CD4-positive, alpha-beta T cell treated with Interleukin-2 at 100 ng/mL for 4 hours (primary cell): ENCODE measurements at places on chromosomes 6 and 20.
A peak's percentile ranks its signal among the peaks of the same experiment; 100 is the strongest.

DNA sequence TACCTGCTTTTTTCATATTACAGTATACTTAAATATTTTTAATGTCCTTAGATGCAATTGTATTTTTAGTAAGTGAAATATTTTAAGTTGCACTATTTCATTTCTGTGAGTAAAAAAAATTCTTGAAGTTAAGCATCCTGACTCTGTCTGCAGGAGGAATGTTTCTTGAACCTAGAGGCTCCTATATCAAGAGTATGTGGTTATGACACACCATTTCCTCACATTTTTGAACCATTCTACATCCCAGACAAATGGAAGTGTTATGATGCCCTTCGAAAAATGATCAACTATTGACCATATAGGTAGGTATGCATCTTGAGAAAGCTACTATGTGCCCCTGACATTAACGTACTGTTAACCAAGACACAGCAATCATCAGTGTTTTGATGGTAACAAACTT lies 237.0 kb downstream of the BCKDHB start:
- DNase-seq, result no peak

DNA sequence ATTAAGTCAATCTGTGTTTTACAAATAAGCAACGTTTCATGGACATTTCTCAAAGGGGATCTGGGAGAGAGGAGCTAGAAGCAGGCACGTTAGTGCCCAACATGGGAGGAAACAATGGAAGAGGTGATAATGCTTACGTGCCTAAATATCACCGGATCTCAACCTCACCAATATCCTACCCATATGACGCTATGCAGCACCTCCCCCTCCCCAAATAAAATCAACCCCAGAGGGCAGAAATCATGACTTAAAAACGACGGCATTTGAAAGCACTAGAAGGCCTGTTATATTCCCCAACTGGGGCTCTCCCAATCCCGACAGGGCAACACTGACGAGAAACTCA lies 425 bp downstream of the HBS1L start:
- DNase-seq, result no peak

GRCh38 chr20:25071734-25072133 lies 10.2 kb downstream of the VSX1 start:
- no peak for DNase-seq

DNA sequence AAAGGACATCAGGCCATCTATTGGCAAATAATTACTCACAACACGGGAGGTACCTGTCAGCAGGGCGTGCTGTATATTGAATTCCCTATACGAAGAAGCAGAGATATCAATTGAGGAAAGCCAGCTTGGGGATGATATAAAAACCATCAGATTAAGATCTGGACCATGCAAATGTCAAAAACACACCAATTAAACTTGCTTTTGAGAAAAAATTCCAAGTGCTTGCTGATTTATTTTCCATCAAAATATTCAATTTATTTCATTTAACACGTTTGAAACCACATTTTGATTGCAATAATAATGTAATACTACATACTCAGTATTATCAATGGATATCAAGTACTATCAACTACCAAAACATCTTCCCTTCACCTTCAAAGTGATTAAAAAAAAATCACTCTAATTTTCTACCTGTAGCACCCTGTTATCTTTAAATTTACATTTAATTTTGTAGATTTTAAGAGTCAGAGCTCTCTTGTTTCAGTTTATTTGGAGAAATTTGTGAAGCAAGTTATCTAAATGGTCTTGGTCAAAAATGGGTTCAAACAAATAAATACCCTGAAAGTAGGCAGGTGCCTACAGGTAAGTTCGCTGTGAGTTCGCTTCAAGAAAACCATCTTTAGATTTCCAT lies 6.8 kb upstream of the TBX18 start:
- no peak for DNase-seq

GRCh38 chr20:50369225-50370035 lies 140.8 kb upstream of the PTPN1 start:
- no peak for DNase-seq

DNA sequence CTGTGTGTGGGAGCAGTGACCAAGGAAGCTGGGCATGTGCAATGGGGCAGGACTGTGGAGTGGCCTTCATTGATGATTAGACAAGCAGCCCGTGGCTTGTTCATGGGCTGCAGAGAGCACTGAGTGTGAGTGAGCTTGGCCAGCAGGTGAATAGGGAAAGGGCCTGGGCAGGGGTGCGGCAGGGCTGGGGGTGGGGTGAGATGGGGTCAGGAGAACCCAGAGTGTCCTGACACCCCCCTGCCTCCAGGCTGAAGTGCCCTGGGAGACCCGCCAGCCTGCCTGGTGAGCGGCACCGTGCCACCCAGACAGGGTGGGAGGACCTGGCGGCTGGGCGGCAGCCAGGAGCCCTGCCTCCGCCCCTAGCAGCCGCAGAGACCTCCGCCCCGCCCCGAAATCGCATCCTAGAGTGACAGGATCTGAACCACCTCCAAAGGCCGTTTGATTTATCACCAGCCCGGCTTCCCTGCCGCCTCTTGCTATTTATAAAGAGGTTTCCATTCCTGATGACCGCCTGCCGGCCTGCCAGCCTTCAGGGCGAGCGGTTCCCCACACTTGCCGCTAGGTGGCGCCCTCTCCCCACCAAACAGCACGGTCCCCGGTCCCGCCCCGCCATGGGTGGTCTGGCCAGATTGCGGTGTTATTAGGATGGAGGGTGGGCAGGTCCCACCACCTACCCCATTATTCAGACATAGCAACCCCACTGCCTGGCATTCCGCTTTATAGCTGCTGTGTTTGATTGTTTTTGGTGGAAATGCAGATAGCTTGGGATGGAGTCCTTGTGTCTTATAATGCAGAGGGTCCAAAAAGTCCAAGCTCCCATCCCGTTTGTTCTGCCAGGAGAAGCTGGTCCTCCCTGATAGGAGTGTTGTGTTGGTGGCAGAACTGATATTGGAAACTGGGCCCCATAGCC lies 3.5 kb downstream of the MYLK2 start:
- peak; percentile 66 for DNase-seq

GRCh38 chr6:159983641-159984080 lies 14.8 kb downstream of the IGF2R start:
- DNase-seq, result no peak

- no peak for DNase-seq
Observed at GRCh38 chr20:5550733-5551529, 199.3 kb upstream of the SHLD1 start.

DNA sequence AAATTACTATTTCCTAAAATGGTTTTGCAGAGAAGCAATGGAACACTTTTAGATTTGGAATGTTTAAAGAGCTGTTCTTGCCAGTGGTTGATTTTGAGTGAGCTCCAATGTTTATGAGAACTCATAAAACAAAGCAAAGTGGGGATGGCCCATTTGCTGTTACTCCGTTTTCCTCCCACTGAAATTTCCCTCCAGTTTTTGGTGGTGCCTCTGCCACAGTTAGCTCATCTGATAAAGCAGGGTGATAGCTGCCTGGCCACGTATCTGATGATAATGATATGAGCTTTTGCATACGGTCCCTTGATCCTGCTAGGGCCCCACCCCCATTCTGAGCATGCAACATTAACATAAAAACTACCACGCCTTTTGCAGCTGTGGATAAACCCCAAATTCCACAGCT lies 10.4 kb downstream of the CD83 start:
- DNase-seq, result no peak

DNA sequence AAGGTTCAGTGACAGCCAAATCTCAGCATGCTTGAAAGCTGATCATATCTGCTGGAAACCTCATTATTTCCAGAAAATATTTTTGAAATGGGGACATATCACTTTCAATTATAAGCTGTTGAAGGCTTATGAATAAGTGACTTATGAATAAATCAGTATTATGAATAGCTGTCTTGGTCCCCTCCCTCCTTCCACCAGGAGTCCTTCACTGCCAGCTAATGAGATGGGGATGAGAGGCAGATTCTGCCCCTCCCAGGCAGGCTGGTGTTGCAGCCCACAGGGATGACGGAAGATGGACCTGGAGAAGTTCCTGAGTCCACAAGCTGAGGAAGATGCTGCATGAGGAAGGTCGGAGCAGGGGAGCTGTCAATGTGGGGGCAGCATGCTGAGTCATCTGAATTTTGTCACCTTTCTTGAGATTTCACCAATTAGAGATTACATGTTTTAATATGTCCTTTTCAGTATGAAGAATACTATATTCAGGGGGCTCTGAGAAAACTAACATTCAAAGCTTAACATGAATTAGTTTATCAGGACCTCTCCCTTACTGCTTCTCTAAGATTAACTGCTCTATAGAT lies 112.2 kb downstream of the DTNBP1 start:
- DNase-seq, result no peak

DNA sequence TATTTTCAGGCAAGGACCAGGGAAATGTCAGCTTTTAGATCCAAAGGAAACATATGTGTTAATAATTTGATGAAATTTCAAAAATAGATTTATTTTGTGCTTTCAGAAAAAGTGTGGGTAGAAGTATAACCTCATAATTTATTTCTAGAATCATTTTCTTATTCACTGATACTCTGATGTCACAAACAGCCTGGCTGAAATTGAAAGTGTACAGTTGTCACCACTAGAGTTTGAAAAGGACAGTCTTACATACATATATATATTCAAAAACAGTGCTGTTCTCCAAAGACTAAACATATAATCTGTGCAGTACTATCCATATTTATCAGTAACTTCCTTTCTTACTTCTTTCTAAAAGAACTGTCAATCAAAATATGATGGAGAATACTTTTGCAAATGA lies 254.4 kb upstream of the KCNQ5 start:
- no peak for DNase-seq

DNA sequence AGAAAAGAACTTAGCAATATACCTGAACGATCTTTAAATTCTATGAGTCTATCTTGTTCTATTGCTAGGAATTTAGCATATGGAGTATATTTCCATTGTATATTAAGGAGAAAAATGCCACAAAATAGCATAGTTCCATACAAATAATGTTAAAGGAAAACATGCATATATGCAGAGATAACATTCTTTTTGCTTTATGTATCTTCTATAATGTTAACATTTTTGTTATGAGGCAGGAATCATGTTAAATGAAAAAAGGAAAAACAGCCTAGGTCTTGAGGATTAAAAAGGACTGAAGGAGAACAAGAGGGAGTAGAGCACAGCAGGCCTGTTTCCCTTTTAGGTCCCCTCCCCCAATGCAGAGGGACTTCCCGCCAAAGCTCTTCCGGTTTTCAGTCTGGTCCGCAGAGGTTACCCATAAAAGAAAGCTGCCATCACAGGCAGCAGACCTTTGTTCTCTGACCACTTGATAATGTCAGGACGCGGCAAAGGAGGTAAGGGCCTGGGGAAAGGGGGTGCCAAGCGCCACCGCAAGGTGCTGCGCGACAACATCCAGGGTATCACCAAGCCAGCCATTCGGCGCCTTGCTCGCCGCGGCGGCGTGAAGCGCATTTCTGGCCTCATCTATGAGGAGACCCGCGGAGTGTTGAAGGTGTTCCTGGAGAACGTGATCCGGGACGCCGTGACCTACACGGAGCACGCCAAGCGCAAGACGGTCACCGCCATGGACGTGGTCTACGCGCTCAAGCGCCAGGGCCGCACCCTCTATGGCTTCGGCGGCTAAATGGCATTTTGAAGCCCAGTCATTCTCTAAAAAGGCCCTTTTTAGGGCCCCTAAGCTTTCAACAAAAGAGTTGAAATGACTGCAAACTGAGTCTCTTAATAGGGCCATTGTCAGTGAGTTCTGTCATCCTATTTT lies 108.4 kb upstream of the PRSS16 start:
- peak; percentile 75 for DNase-seq

GRCh38 chr6:31441365-31442267 lies 38.2 kb downstream of the MICA start:
- peak; percentile 83 for DNase-seq

- no peak for DNase-seq
Observed at GRCh38 chr20:43690943-43691598, 24.2 kb downstream of the MYBL2 start.

- no peak for DNase-seq
Observed at GRCh38 chr20:21289651-21290050, 13.5 kb upstream of the XRN2 start.

GRCh38 chr6:32803416-32803815 lies 13.4 kb downstream of the HLA-DOB start:
- no peak for DNase-seq

DNA sequence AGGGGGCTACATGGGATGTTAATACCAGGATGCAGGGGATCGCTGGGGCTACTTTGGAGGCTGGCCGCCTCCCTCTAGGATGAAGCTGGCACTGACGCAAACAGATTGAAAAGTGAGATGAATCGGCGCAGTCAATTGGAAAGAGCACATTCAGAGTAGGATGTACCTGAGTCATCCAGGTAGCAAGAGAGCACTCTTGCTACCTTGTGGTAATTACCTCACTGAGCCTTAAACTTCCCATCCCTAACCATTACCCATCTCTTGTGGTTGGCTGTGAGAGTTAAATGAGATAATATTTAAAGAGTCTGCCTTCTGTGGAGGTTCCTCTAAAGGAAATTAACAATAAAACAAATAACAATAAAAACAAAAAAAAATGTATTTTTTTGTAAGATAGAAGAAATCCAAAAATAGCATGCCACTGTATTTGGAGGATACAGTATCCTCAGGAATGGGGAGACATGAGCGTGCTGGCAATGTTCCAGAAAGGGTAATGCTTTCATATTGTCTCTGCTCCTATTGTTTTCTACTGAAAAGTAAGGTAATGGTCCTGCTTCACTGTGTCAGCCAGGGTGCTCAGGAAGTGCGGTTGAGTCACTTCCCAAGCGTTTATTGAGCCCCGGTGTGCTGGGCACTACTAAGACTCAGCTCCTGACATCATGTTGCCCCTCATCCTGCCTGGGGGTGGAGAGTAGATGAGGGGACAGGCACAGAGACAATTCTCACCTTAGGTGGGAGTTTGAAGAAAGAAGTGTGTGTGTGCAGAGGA lies 301.1 kb downstream of the EYA4 start:
- DNase-seq, result no peak

DNA sequence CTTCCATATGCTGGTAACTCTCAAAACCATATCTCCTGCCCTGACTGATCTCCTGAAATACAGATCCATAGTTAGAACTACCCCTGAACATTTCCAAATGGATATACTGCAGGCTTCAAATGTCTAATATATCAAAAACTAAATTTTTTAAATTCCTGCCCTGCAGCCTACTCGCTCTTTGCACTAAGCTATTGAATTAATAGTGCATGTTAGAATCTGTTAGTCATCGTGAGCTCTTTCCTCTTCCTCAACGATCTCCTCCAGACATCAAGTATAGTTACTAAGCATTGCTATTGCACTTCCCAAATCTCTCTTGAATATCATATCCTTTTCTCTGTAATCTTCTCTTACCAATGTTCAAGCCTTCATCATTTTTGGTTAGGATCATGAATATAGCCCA lies 26.0 kb upstream of the RSPO3 start:
- no peak for DNase-seq
